ENCODE measurements at places on chromosomes 1 and 21.

DNA sequence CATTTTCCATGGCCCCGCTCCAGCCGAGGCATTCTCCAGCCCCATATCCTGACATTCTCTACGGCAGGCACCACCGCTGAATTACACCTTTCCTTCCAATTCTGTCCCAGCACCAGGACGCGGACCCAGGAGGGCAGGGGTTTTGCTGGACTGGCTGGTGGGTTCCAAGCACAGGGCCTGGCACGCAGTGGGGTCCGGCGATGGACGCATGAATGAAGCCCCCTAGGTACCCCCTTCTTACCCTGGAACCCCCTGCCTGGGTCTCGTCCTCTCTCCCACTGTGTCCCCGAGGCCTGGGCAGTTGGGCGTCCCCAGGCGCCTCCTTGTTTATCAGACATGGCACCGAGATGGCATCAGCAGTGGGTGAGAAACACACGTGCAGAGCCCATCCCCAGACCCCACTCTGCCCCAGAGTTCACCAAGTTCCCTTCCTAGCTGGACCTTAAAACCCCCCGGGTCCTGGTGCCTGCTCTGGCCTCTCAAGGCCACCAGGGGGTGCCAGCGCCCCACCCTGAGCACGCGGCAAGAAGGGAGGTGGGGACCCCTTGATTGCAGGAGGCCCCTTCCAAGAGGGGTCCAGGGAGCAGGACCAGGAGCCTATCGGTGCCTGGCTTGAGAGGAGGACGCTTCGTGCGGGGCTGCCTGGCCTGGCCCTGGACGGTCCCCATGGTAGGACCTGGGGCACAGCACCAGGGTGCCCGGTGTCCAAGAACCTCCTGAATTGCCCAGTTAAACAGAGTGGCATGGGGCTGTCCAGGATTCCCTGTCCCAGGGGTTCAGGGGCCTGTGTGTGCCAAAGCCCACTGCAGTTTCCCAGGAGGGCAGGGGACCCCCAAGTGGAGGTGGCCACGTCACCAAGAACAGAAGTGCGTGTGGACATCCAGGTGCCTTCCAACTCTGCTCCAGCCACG is 46.1 kb downstream of the MEGF6 start:
- DNase-seq: peak; percentile 9

DNA sequence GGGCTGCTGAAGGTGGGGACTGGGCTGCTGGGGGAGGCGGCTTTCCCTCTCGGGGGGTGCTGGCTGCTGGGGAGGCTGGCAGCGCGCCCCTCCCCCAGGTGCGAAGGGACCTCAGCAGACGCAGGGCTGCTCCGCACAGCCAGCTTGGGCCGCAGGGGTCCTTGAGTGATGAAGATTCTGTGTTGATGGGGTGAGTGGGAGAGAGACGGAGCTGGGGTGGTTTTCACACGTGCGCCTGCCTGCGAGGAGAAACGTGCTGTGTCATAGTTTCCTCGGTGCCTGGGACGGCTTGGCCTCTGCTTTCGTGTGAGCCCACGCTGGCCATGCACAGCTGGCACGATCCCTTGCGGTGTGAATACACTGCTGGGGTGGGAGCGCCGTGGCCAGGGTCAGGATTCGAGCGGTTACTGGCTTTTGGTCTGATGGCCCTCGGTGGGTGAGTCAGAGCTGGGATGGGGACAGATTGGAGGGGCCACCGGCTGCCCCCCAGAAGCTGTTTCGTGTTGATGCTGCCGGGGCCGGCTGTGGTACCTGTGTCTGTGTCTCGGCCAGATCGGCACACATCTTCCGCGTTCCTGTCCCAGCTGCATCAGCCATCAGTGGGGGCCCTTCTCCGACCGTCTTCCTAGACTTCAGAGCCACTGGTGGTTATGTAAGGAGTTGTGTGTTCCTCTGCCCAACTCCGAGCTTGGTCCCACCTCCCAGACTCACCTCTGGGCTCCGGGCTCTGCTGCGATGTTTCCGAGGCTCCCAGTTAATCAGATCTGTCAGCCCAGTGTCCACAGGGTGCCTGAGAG is 24.9 kb downstream of the PRKCZ start:
- no peak for DNase-seq

DNA sequence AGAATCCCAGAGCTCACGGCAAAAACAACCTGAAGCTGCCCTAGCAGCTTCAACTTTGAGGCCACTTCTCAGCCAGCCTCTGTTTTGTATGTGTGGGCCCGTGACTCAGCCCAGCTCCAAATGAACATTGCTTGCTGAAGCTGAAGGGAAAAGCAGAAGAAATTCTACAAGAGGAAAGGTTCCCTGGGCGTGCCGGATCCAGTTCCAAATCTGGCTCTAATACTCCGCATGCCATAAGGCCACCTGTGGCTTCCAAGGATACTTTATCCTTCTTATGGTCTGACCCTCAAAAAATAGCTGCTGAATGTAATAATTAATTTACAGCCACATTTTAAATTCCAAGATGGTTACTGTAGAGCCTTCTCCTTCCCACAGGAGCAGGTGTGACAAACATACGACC is 24.3 kb downstream of the TSPAN2 start:
- no peak for DNase-seq

DNA sequence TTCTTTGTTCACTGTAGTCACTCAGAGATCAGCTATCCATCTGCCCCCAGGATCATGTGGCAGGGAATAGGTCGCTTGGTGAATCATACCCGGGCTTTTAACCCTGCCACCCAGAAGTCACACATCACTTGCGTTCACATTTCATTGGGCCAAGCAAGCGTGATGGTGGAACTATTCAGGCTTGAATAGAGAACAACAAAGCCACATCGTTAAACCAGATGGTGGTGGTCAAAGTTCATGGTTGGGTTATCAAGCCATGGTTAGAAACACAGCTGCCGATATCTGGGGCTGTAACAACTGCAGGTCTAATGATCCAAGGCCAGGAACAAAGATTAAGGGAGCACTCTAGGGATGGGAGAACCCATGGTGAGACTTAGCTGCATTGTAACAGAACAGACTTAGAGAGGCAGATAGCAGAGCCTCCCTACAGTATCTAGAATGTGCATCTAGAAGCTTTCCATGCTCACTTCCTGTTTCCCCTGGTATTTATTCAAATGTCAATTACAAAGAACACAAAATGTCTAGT is 40.0 kb upstream of the PTPRC start:
- DNase-seq: no peak

- no peak for DNase-seq
These were observed 85.9 kb downstream of the ZNF281 start for GRCh38 chr1:200323856-200324400.

DNA sequence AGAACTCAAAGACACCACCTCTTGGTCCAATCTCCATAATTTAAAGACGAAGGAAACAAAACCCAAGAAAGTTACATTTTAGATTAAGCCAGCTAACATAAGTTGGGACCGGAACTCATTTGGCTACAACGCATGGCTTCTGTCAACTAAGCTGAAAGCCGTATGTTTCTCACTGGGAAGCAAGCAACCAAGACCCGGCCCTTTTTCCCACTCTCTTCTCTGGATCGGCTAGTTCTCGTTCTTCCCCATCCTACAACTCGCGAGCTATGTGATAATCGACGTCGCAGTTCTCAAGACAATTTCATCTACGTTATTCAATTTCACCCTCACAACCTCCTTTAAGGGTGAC is 601 bp downstream of the CCT8 start:
- DNase-seq: no peak

GRCh38 chr1:78275906-78276685 is 214.7 kb upstream of the PTGFR start:
- no peak for DNase-seq

- DNase-seq: no peak
These were observed 63.9 kb downstream of the LTN1 start for GRCh38 chr21:28928578-28929420.

DNA sequence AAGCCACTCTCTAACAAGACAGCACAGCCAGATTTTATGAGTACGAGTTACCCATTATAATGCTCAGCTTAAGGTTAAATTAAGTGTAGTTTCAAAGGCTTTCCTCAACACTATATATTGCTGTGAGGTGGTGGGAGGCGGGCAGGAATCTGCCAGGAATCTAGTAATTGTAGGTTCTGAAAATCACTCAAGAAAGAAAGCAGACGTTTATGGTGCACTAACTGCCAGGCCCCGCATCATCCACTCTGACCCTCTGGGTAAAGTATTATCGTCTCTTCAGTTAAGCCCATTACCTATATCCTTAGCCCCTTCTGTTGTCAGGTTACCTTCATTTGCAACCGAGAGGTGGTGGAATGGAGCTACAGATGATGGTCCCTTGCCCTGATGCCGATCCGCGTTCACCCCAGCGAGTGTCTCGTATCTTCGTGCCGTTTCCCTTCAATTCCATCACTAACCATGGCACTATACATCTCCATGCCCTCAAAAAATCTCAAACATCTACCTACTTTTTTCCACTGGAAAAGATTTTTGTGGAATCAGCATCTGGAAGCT is 12.4 kb downstream of the HMGN1 start:
- no peak for DNase-seq

GRCh38 chr1:201284636-201285035 is 1.3 kb downstream of the PKP1 start:
- no peak for DNase-seq

DNA sequence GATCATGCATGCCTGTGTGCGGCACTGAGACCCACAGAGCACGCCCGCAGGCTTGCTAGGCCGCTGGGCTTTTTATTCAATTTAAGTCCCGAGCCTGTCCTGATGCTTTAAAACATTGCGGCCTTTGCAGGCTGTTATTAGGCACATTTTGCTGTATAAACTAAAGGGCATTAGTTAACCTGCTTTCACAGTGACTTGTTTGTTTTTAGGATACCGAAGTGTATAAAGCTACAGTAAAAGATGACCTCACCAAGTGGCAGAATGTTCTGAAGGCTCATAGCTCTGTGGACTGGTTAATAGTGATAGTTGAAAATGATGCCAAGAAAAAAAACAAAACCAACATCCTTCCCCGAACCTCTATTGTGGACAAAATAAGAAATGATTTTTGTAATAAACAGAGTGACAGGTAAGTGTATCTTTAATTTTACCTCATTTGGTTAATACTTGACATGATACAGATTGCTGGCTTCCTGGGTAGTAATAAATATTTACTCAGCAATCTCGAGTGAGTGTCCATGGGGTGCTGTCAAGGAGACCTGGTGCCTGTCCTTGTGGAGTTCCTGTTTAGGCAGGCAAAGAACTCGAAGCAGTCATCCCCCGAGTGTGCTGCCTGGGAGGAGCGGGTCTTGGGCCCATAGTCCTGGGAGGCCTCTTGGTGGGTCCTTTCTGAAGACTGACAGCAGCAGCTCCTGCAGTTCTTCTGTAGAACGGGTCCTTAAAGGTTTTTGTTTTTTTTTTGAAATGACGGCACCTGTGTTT is 40.1 kb downstream of the TRAPPC10 start:
- DNase-seq: no peak

- DNase-seq: no peak
These were observed 1.5 kb downstream of the PTGFRN start for GRCh38 chr1:116911188-116911553.

GRCh38 chr1:236081546-236082227 is 16.8 kb upstream of the NID1 start:
- DNase-seq: no peak

DNA sequence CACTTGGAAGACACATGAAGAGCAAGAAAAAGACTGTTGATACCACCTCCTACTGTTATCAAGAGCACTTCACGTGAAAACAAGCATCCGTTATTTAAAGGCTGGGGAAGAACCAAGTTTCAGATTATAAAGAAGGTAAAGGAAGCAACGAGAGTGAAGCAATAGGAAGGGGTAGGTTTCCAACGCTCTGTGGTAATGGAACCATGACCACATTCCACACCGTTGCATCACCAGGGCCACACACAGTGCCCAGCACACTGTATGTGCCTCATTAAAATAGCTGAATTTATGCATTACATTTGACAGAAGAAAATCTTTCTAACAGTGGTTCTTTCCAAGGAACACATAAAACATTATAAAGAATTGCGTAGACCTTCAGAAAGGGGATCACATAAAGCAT is 435.8 kb downstream of the MRPL39 start:
- no peak for DNase-seq

DNA sequence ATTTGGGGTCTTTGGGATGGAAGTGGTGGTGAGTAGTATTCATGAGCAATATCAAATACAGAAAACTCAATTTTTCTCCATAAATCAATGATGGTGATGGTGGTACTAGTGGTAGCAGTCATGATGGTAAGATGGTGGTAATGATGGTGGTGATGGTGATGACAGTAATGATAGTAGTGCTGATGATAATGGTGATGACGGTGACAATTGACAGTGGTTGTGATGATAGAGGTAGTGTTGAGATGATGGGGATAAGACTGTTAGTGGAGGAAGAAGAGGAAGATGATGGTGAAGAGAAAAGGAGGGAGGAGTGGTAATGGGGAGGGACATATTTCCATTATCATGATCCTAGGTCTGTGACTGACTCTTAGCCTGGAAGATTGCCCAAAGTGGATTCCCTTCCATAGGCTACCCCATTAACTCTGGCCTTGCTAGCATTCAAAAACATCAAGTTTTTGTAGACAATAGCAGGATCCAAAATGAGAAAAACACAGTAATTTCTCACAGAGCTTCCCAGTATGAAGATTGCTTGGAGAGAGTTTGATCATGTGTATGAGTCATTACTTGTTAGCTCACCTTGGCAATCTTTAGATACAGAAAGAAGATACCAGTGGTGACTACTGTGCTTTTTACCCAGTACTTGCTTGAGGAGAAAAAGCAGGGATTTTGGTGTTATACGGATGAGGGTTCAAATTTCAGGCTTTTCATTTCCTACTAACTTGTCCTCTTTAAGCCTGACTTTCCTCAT is 93.9 kb downstream of the ATP1A1 start:
- DNase-seq: no peak

GRCh38 chr21:35923971-35924370 is 136.4 kb downstream of the SETD4 start:
- DNase-seq: no peak

DNA sequence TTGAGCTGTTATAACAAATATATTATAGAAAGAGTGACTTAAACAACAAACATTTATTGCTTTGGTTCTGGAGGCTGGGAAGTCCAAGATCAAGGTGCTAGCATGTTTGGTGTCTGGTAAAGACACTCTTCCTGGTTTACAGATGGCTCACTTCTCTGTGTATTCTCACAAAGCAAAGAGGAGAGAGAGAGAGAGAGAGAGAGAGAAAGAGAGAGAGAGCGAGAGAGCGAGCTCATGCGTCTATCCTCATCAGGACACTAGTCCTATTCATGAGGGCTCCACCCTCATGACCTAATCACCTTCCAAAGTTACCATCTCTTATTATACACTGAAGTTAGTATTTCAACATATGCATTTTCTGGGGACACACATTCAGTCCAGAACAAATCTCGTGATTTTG is 32.7 kb upstream of the PCP4 start:
- DNase-seq: no peak

- DNase-seq: no peak
These were observed 10.4 kb upstream of the GALE start for GRCh38 chr1:23810818-23811540.

DNA sequence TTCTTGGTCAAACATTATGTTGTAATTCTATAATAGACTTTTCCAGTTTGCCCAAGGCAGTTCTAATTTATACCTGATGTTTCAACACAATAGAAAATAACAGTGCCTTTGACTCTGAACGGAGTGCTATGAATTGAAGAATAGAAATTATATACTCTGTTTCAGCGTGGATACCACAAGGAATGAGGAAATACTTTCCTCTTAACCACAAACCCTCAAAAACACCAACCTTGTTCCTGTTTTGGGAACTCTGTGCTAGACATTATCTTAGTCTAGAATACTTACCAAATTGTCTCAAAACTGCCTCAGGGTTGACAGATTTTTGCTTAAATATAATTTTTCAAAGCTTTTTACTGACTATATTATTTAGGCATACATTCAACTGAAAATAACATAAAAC is 1629.3 kb downstream of the MRPL39 start:
- no peak for DNase-seq
